Transverse colon (tissue), 4 donors: ENCODE measurements at places on chromosomes 13 and 19.
A peak's percentile ranks its signal among the peaks of the same experiment; 100 is the strongest.

- peak; percentile 49 for DNase-seq
These were observed 2.0 kb downstream of the REX1BD start for GRCh38 chr19:18590273-18591272.

- no peak for DNase-seq
These were observed 738.3 kb upstream of the SLITRK5 start for GRCh38 chr13:86932776-86933334.

GRCh38 chr19:38557205-38557799, 60.5 kb downstream of the MAP4K1 start:
- DNase-seq = peak; percentile 63

- no peak for DNase-seq
These were observed 1403.5 kb downstream of the PCDH9 start for GRCh38 chr13:65826657-65827056.

DNA sequence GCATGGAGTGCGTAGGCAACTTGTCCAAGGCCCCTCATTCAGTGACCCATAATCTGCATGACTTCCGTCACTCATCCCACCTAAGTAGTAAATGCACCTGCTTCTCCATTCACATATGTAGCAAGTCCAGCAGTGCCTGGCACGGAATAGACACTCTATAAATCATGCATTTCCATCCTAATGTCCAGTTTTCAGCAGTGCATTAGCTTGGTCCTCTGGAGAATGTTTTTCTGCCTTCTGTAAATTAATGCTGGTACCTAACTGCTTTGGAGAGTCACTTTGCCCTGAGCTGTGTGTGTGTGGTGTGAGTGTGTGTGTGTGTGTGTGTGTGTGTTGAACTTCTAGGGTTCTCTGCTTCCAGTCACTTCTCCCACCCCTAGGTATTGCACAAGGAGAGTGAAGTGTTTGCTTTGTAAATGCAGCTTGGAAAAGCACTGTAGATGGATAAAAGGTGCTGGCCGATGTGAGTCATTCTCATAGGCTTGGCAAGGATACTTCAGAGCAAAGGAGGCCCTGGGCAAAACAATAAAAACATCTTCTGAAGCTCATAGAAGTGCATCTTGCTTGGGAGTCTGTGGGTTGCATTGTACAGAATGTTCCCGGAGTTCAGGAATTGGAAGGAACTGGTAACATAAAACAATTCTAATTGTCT, 181.8 kb downstream of the KATNAL1 start:
- DNase-seq = no peak

GRCh38 chr19:15304140-15304705, 28.1 kb downstream of the BRD4 start:
- DNase-seq = no peak

DNA sequence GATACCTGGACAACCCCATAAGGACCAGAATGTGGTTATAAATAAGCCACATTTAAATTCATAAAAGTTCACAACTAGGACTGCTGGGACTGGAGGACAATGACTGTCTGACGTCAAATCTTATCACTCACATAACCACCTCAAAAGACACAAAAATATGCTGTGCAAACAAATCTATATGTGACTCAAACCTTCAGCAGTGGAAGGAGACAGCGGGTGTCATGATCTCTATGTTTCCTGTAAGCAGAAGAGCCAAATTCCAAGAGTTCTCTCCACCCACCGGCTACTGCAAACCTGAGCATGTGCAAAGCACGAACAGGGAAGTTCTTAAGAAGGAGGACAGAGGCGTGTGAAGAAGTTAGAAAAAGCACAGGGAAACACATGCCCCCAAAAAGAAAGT, 113.2 kb downstream of the MYCBP2 start:
- DNase-seq = no peak

DNA sequence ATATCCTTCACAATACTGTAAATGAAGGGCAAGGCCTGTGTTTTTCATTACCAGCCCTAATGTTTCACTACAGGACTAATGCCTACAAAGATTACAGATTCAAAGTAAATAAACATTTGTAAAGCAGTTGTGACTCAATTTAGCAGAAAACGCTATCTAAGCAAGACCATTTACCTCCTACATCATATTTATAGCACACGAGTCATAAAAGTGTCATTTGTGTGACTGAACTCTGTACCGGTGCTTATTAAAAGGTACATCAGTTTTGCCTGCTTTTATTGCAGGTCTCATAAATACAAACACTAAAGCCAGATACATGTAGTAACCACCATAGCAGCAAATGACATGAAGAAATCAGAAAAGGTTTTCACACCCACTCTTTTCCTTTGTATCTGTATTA, 61.5 kb upstream of the SLC15A1 start:
- DNase-seq = no peak

DNA sequence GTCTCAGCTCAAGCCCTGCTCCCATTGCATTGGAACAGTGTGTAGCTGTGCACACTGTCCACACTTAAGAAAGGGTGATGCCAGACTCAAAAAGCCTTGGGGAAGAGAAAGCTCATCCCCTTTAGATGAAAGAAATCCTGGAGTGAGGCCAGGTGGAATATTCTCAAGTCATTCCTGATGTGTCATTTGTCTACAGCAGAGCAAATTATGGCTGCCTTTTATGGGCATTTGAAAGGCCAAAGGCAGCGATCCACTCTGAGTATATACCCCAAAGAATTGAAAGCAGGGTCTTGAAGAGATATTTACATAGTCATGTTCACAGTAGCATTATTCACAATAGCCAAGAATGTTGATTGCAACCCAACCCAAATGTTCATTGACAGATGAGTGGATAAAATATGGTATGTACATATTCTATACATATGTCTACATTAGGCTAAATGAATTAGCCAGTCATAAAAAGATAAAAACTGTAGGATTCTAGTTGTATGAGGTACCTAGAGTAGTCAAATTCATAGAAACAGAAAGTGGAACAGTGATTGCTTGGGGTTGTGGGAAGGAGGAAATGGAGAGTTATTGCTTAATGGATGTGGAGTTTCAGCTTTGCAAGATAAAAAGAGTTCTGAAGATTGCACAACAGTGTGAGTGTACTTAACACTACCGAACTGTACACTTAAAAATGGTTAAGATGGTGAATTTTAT, 214.9 kb downstream of the KCNRG start:
- DNase-seq = no peak

GRCh38 chr13:114044486-114044885, 70.6 kb upstream of the C13orf46 start:
- no peak for DNase-seq

GRCh38 chr19:10641248-10641647, 12.9 kb upstream of the ILF3 start:
- DNase-seq = no peak

GRCh38 chr13:106152047-106152446, 383.4 kb downstream of the EFNB2 start:
- peak; percentile 44 for DNase-seq

DNA sequence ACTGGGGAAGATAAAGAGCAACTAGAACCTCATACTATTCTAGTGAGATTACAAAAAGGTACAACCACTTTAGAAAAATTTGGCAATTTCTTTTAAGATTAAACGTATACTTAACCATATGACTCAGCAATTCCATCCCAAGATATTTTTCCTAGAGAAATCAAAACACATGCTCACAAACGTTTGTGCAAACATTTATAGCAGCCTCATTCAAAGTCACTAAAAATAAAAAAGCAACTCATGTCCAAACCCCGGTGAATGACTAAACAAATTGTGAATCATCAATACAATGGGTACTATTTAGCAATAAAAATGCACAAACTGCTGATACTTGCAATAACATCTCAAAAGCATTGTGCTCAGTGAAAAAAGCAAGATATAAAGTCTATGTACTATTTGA, 121.5 kb downstream of the FRY start:
- DNase-seq = no peak

DNA sequence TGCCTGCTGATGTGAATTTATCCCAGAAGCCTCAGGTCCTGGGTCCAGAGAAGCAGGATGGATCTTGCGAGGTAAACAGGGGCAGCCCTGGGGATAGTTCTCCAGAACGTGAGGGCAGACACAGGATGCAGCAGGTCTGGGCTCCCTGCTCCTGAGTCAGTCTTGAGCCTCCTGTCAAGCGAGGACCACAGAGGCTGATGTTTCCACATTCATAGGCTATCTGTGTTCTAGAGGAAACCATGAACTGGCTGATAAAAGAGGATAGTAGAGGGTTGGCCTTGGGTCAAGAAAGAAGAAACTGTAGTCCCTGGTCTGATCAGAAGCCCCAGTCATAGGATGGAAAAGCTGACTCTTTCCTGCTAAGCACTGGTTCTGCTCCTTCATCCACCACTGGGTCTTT, 2.2 kb downstream of the ZNF175 start:
- no peak for DNase-seq

DNA sequence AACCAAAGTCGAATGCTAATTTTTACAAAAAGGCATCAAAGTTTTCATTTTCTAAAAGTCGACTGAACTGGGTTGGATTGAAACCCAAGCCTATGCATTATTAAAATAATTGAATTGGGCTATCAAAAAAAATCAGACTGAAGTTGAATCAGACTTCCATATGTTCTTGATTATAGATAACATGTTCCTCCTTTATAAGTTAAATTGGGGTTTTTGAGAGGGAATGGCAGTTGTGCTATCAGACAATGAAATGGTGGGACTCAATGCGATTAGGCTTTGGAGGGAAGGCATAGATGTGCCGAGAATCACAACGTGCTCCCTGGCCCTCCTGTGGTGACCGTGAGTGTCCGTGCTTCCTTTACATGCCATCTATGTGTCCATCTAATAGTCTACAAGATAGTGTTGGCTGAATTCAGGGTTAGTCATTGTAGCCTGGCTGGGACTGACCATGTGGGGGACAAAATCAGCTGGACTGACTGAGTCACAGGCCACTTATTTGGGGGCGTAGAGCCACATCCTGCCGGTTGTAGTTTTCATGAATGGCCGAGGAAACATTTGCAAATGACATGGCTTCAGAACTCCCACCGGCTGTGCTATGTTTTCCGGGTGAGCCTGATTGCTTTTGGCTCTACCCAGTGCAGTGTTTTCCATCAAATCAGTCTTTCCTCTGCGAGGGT, 37.1 kb upstream of the OLFM4 start:
- no peak for DNase-seq

DNA sequence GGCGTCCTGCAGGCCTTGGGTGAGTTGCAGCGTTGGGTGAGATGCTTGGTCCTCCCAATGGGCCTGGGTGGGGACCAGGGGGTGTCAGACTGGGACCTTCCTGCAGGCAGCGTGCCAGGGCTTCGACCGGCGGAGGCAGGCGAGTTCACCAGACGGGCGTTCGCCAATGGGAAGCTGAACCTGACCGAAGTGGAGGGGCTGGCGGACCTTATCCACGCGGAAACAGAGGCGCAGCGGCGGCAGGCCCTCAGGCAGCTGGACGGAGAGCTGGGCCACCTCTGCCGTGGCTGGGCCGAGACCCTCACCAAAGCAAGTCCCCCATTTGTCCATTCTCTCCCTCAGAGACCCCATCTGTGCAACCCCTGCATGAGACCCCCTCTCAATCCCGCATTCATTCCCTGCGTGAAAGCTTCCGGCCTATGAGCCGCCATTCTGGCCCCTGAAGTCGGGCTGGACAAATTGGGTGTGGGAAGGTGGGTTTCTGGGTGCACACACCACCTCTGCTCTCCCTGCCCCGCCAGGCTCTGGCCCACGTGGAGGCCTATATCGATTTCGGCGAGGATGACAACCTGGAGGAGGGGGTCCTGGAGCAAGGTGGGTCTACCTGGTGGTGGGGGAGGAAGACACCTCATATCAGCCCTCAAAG, 1.2 kb downstream of the GTPBP3 start:
- DNase-seq = no peak

GRCh38 chr13:94759120-94759728, 46.9 kb upstream of the SOX21 start:
- no peak for DNase-seq

- DNase-seq = no peak
These were observed 190.1 kb downstream of the KLF5 start for GRCh38 chr13:73248711-73249580.

DNA sequence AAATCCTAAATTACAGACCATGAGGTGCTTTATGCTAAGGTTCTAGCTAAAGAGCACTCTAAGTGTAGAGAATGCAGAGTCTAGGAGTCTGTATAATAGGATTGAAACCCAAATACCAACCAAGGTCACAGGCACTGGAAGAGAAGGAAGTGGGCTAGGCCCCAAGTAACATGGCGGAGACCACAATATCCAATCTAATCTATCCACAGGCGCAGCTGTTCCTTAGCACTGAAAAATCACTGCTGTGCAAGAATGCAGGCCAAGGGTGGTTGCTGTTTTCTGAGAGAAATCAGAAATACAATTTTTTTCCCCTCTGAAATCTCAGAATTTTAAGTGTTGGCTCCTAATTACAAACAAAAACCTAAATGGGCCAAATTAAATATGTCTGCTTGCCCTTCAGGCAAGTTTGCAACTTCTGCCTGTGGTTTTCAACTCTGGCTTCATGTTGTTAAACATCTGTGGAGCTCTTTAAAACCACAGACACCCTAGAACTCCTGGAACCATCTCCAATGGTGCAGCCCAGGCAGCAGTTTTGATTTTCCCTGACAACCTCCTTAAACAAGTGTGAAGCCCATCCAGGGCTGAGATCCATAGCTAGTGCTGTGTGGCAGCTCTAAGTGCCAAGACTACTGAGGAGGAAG, 6.1 kb downstream of the RANBP3 start:
- DNase-seq = no peak

- no peak for DNase-seq
These were observed 55.7 kb upstream of the PTPRS start for GRCh38 chr19:5396096-5396939.

GRCh38 chr19:48368936-48369335, 4.8 kb downstream of the SYNGR4 start:
- DNase-seq = peak; percentile 80

DNA sequence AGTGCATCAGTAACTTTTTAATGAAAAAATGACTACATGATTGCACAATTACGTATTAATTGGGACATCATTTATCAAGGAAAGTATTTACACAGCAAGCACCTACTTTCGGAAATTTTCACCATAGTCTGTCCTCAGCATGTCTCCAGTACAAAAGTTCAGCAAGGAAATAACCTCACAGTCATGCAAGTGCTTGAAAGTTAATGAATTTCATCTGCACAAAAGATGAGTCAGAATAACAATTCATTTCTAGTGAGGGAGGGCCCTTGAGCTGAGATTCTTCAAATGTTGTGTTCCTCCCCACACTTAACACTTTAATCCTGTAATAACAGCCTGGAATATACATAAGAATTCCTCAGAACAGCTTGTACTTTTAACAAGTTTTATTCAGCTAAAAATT, 49.0 kb upstream of the OXGR1 start:
- DNase-seq = no peak
